M059J (cell line): ENCODE measurements at places on chromosomes 11 and 22.

GRCh38 chr11:118202599-118203422 is 22.0 kb downstream of the JAML start:
- DNase-seq, result no peak

DNA sequence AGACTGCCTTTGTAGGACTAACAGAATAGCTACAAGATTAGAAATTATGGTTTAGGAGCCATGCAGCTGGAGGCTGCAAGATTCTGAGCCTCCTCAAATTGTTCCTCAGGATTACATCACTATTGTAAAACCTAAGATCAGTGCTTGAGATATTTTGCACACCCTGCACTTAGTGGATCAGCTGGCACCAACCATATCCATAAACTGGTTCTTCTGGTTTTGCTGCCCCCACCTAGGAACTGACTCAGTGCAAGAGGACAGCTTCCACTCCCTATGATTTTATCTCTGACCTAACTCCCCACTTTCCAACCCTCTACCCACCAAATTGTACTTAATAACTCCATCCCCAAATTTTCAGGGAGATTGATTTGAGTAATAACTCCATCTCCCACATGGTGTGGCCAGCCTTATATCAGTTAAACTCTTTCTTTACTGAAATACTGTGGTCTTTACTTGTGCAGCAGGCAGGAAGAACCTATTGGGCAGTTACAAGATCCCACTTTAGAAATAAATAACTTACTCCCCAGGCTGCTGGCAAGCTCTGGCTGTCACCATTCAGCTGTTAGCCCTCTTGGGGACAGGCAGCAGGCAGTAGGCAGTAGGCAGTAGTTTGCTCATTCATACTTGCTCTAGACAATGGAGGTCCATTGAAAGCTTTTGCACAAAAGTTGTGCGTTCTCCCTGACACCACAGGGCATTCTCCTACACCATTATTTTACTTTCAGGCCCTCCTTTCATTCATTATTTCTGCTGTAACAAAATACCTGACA is 119.0 kb downstream of the SLC17A6 start:
- DNase-seq, result peak; percentile 22

GRCh38 chr11:18394928-18395734 is 768 bp downstream of the LDHA start:
- DNase-seq, result peak; percentile 32

DNA sequence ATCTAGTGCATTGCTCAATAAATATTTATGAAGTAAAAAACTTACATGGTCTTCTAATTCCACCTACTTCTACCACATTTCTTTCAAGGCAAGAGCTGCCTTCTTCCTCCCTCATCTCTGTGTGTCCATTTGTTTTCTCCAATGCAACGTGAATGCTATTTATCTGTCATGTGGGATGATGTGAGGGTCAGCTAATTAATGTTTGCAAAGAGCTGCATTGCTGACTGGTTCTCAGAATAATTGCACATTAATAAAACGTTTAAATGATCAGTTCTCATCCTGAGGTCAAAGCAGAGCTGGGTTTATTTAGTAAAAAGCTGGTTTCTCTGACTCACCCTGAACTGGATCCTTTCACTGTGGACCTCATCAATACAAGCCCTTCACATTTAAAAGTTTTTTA is 8.7 kb downstream of the TENM4 start:
- no peak for DNase-seq

DNA sequence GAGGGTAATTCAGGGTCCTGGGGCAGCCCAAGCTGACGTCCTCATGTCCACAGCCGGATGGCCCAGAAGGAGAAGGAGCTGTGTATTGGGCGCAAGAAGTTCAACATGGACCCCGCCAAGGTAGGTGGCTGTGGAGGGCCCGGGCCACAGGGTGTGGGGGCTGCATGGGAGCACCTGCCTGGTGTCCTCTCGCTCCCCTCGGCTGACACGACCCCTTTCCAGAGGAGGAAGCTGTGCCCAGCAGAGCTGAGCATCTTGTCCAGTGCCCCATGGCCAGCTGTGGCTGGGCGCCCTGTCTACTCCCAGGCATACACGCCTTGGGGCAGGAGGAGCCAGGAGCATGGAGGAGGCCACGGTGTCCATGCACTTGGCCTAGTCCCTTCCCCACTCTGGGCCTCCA is 13.6 kb downstream of the CYTH4 start:
- no peak for DNase-seq

DNA sequence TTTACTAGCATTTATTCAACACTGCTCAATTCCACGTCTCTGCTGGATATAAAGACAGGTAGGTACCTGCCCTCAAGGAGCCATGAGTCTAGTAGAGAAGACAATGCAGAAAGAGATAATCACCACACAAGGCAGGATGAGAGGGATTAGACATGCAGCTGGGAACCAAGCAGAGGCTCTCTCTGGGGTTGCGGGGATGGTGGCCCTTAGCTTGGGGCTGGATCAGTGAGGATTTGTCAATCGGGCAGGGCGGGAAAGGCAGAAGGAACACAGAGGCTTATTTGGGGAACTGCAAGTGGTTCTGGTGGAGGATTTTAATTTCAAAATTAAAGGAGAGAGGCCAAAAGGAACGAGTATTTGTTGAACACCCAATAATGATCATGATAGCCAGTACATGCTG is 8.5 kb upstream of the DMC1 start:
- DNase-seq, result no peak
